ENCODE measurements at places on chromosomes 5 and 9.

GRCh38 chr5:65479527-65479926 lies 2.2 kb downstream of the ADAMTS6 start:
- DNase-seq = no peak

GRCh38 chr9:126504977-126505455 lies 108.7 kb upstream of the LMX1B start:
- no peak for DNase-seq

GRCh38 chr9:95620722-95621121 lies 104.0 kb upstream of the PTCH1 start:
- no peak for DNase-seq

DNA sequence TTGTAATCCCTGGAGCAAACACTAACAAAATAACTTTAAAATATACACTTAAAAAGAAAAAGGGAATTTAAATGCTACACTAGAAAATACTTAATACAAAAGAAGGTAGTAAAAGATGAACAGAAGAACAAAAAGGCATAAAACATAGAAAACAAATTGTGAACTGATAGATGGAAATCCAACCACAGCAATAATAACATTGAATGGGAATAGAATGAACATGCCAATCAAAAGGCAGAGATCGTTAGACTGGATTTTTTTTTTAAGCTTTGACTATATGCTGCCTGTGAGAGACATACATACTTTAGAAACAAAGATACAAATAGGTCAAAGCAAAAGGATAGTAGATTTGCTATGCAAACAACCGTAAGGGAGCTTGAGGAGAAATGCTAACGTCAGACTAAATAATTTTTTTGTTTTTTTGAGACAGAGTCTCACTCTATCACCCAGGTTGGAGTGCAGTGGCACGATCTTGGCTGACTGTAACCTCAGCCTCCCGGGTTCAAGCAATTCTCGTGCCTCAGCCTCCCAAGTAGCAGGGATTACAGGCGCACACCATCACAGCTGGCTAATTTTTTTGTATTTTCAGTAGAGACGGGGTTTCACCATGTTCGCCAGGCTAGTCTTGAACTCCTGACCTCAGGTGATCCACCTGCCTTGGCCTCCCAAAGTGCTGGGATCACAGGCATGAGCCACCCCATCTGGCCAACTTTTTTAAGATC lies 6.5 kb downstream of the ABO start:
- DNase-seq = no peak

GRCh38 chr9:21174671-21175070 lies 8.2 kb upstream of the IFNA21 start:
- peak; percentile 50 for DNase-seq

DNA sequence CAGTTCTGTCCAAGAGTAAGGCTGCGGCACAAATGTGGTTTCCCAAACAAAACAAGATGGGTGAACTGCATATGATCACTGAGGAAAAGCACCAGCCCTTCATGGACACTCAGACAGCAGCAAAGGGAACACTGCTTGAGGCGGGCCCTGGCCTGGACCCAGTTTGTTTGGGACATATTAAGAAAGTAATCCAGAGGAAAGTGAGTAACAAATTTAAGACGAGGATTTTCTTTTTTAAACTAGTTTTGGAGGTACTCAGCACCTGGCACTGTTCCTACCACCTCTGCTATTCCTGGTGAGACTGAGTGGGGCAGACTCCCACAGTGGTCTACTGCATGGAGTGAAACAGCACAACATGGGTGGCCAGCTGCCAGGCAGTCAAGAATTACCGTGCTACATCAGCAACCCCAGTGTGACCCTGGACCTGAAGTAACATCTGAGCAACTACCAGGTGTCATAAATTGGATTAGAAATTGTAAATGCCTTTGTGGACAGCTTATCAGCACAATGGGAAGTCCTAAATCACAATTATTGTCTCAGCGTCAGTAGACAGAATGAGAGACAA lies 28.5 kb downstream of the P4HA2 start:
- no peak for DNase-seq

DNA sequence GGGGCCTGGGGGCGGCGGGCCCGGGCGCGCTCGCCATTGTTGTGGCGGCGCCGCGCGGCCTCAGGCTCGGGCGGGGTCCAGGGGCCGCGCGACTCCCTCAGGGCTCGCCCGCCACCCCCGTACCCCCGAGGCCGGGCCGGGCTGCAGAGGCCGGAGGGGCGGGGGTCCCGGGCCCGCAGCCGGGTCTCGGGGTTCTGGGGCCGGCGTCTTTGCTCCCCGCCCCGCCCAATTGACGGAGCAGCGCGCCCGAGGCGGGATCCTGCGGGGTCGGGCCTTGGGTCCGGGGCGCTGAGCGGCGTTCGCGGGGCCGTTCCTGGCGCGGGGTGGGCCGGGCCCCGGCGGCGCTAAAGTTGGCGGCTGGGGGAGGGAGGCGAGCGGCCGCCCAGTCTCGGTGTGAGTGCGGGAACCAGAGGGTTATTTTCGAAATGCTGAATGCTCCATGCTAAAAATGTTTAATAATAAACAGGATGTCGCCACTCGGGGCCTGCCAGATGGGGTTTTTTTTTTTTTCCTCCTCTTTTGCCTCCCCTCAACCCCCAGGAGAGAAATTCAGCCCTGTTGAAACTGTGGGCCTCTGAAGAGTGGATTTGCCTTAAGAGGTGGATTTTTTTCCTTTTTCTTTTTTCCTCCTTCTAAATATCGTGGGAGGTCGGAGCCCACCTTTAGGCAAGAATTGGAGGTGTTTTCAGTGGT lies 724 bp downstream of the PRRC2B start:
- DNase-seq = no peak

- DNase-seq = no peak
Observed at GRCh38 chr5:179139936-179140235, 79.7 kb downstream of the ZNF354C start.

DNA sequence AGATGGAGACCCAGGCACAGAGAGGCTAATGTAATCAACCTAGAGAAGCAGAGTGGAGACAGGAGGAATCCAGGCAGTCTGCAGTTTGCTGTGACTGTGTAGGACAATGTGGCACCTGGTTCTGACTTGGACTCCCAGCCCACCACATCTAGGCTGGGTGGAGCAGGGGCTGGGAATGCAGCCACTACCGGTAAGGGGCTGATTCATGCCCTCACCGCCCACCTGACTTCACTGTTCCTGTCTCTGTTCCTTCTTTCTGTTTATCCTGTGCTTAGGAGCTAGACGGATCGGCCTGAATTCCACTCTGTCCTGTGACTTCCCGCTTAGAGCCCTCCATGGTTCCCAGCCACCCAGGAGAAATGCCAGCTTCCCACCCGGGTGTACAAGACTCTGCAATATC lies 2.6 kb downstream of the PDLIM4 start:
- DNase-seq = peak; percentile 58

- no peak for DNase-seq
Observed at GRCh38 chr5:123456242-123456641, 33.0 kb upstream of the CEP120 start.

DNA sequence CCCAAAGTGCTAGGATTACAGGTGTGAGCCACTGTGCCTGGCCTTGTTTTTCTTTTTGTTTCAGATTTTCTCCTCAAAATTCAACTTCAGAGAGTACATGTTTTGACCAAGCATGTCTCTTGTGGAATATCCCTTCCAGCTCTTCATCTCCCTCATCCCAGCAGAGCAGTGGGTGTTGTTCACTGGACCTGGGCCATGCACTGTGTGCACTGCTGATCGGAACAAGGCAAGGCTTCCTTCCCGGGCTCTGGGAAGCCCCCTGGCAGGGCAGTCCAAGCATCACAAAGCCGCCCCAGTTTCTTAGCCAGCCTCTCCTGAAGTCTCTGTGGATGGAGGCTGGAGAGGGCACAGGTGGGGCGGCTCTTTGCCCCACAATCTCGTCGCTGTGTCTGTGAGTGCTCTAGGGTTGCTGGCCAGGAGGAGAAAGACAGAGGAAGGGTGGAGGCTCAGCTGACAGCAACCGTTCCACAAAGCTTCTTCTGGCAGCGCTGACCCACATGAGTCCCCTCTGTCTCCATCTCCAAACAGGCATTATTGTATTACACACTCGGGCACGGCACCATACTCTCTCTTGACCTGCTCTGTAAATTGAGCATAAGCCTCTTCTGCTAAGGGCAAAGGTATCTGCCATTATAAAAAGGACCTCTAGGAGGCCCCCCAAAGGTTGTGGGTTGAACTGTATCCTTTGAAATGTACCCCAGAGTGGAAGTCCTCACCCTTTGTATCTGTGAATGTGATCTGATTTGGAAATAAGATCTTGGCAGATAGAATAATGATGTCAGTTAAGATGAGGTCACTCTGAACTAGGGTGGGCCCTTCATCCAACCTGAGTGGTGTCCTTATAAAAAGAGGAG lies 89.6 kb downstream of the TARS1 start:
- DNase-seq = no peak

DNA sequence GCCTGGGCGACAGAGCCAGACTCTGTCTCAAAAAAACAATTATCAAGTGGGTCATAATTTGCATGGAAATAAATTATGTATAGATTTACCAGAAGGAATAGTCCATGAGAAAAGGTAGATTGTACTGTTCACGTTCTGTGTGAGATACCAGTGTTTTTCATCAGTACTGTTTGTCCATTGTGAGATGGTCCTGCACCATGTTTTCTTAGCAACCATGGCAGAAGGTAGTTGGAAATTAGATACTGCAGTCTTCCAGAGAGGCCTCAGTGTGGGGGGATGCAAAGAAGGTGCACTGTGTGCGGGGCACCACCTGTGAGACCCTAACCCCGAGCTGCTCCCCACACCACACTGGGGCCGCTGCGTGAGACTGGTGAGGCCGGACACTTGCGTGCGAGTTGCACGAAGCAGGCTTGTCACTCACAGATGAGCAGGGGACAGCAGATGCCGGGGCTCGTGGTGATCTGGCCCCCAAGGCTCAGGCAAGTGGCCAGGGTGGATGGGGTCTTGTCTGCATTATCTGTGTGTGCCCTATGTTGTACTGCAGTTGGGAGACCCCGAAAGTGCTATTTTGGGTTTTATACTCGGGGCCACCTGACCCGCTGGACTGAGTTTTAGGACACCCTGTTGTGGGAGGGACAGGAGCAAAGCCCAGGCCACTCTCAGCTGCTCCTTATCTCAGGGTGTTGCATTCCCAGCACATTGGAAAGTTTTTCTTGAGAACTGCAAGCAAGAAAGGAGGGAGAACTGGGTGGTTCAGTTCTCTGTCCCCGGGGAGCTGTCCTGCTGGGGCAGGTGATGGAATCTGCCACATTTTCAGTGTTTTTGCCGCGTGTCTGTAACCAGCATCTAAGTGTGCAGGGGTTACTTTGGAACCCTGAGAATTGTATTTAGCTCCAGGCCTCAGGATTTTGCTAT lies 61.9 kb downstream of the EHMT1 start:
- no peak for DNase-seq

DNA sequence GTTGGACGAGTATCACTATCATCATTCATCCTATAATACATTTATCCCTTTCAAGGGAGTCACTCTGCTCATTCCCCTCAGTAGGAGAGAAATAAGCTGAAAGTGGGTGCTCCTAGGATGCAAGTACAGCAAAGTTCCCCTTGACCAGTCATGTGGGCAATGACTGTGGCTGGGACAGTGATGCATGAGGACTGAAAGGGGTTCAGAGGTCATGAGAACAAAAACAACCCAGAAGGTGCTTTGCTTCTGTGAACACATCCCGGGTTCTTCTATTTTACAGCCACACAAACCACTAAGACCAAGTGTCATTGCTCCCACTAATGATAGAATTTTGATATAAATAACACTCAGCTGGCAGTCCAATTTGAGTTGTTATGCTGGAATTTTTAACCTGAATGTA lies 177.8 kb upstream of the ADCY2 start:
- DNase-seq = no peak

GRCh38 chr5:174724484-174725260 lies at the start of gene MSX2:
MSX2 (plus strand) TSS chr5:174724582; CDS start chr5:174724660, 78 bp downstream.
- DNase-seq = peak; percentile 78
